Breast epithelium (tissue), 4 donors: ENCODE measurements at places on chromosomes 4 and X.

DNA sequence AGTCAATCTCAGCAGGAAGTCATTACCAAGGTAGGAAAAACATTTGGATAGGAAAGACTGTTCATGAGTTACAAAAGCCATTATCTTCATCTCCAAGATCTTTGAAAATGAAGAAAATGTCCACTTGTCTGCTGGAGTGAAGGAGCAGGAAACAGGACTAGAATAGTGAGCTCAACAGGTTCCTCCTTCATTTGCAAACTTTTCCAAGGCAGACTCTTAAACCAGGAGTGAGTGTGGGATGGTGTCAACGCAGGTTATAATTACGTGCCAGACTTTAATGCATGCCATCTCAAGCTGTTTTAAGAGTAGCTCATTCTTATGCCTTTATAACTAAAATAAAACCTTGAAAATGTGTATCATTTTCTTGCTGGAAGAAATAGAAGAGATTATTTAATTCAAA is 3.4 kb upstream of the REELD1 start:
- no peak for DNase-seq

- DNase-seq = no peak
Measured at GRCh38 chrX:13852001-13852695, 35.3 kb upstream of the GPM6B start.

DNA sequence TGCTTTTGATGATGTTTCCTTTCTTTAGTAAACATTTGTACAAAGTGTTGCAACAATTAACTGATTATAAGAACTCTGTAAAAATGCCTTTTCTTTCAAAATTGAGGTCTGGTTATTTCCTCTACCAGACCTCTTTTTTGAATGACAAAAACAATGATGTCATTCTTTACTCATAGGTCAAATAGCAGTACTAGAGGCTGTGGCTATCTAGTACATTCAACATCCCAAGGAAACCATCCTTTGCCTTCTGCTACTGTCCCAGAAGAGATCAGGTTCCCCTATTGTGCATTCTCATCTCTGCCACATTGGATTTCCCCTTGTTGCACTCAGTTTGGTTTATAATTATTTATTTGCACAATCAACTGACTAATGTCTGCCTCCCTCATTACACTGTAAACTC is 19.1 kb upstream of the MAD2L1 start:
- DNase-seq = no peak

DNA sequence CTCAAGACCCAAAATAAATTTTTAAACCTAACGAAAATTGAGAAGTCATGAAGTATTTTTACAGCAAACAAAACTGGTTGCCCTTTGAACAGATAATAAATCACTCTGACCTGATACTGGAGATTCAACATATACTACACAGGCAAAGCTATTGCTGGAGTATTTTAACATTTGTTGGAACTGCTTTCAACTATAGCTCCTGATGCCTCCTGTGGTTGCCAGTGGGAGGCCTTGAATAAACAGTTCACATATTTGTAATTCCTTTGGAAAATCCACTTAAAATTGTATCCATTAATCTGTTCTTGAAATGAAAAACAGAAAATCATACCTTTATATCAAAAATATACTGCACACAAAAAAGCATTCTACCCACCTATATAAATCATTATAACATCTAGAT is 605.1 kb downstream of the KCTD8 start:
- DNase-seq = no peak

- DNase-seq = no peak
Measured at GRCh38 chr4:55447831-55448230, 52.1 kb downstream of the TMEM165 start.

GRCh38 chr4:7420661-7421040 is 14.1 kb downstream of the PSAPL1 start:
- DNase-seq = no peak

GRCh38 chr4:26238778-26239679 is 81.8 kb upstream of the RBPJ start:
- no peak for DNase-seq

DNA sequence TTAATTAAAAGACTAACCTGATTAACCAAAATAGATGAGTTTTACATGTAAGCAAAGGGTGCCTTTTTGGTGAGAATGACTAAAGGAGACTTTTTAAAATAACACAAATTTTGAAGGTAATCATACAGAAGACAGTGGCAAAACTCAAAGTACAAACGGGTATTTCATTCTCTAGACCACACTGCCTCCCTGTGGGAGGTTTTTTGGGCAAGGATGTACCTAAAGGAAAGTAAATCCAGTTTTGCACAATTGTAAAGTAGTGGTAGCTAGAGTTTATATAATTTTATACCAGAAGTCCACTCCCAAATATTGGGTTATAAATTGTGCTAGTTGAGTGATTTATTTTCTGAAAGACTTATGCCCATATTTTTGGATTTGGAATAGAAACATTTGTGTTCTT is 201.0 kb downstream of the PAPSS1 start:
- DNase-seq = no peak

DNA sequence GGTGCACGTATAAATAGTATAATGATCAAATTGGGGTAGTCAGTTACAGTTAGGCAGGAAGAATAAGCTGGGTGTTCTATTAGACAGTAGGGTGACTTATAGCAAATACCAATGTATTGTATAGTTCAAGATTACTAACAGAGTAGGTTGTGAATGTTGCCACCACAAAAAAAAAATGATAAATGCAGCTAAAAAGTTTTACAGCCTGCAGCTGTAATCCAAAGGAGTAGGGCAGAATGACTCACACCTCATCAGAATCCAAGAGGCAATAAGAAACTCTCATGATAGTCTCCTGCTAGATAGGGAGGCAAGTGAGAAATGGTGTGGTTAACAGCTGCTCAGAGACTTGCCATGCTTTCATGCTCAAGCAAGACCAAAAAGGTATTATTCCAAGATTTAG is 19.6 kb upstream of the TCEAL4 start:
- no peak for DNase-seq

GRCh38 chrX:29215251-29215650 is 628.0 kb downstream of the IL1RAPL1 start:
- DNase-seq = no peak

- DNase-seq = no peak
Measured at GRCh38 chr4:41572516-41572915, 34.6 kb downstream of the LIMCH1 start.

DNA sequence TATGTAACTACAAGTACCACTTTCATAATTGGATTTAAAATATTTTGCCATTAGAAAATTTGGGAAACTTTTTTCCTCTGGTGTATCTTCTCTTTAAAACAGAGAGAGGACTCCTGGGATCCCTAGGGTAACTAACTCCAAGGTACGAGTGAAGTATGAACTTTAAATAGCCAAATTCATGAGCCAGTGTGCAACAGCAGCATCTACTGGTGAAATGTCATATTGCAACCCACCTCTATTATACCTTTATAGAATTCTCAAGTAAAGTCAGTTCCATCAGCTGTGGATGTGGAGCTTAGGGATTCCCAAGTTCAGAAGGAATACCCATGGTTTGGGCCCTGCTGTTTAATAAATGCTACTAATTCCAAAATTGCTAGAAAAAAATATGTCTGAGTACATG is 282.7 kb upstream of the TAPT1 start:
- no peak for DNase-seq

- DNase-seq = no peak
Measured at GRCh38 chr4:24476282-24476681, 108.1 kb downstream of the DHX15 start.
